ENCODE measurements at places on chromosomes 6 and 20.

DNA sequence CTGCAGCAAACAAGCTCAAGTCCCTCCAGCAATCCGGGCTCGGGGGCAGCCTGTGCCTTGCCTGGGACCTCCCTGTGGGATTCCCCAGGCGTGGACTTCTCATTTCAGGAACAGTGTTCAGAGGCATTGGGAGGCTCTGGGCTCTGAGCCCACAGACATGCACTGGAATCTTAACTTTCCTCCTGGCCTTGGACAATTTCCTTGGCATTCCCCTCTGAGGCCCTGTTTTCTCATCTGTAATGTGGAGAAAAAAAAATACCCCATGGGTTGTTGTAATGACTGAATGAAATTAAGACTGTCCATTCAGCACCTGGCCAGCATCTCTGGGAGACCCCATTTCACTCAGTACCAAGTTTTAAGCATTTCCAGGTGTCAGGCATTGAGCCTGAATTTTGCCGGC lies 17.6 kb downstream of the BPIFB4 start:
- DNase-seq, result peak; percentile 53

DNA sequence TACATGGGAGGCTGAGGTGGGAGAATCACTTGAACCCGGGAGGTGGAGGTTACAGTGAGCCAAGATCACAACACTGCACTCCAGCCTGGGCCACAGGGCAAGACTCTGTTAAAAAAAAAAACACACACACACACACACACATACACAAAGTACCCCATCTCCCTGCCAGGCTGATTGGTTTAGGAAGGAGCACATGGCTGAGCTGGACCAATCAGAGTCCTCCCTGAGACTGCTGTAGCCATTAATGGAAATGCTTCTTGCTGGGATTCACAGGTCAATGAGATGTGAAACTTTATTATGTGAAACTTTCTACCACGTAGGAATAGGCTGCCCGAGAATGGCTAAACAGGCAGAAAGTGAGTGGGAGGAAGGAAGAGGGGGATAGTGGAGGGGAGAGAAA lies 2.9 kb downstream of the TREM1 start:
- DNase-seq, result no peak

GRCh38 chr6:20538131-20538662 lies 3.9 kb downstream of the CDKAL1 start:
- no peak for DNase-seq

DNA sequence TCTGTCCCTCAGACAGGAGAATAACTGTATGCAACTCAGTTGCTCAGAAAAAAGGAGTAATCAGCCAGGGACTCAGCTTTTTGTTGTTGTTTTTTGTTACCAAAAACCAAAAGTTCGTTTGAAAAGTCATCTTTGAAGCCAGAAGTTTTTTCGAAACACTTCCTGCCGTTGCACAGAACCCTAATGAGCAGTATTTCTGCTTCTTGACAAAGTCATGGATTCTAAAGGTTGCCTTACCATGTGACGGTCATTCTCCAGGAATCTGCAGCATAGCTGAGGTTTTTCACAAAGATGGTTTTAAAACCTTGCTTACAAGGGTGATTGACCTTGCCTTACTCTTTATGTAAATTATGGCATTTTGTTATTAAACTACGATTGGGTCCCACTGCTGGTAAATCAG lies 1.9 kb downstream of the RAB32 start:
- no peak for DNase-seq

- peak; percentile 17 for DNase-seq
Measured at GRCh38 chr20:3692706-3693294, 11.0 kb upstream of the ADAM33 start.

GRCh38 chr20:32970973-32971300 lies 33.3 kb downstream of the SUN5 start:
- no peak for DNase-seq

DNA sequence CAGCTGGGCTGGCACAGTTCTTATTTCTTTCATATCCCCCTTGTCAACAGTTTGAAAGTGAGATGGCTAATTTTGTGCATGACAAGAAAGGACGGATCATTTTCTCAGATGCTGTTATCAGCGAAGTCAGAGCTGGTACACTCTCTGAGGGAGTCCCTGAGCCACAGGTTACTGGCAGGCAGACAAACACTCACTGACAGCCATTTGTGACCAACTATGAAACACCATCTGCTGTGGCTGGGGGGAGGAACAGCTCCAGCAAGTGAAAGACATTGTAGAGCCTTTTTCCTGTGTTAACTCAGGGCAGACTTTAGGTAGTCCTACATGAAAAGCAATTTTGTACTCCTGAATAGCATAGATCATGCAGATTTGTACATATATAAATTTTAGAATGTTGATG lies 22.2 kb downstream of the OLIG3 start:
- DNase-seq, result no peak

DNA sequence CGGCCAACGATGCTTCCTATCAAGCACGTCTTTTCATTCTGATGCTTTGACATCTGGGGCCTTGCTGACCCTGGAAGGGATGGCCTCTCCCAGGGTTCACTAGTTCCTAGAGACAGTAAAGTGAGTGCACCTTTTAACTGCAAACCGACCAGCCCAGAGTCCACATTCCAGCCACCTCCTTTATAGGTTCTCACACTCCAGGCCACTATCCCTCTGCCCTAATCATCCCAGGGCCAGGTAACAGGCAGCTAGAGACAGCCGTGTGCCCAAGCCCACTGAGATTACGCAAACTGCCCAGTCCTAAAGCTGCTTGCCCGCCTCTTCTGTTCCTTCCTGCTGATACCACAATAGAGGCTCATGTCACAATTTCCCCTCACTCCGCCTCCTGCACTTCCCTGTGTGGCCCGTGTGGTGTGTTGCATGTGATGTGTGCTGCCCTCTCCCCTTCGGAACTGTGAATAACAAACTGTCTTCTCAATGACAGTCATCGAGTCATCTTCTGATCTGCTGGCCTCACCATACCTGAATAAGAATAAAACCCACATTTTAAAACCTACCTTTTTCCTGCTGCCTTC lies 123.7 kb upstream of the EXOC2 start:
- DNase-seq, result no peak

DNA sequence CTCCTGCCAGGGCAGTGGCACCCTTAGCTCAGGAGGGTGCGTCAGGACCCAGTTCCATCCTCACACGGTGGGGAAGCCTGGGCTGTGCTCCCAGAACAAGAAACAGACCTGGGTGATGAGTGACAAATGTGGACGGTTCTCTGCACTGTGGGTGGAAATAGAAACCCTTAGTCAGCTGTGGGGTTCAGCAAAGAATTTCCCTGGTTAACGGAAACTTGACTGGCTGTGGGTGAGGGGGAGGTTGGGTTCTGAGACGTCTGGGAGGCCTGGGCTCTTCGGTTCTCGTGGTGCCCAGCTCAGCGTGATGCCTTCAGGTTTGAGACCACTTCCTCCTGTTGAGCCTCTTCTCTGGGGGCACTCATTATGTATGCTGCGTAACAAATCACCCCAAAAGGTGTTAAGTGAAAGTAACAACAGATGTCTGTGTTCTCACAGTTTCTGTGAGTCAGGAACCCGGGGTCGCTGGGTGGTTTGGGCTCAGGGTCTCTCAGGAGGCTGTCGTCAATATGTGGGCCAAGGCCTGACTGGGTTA lies 53.1 kb upstream of the FAM83D start:
- DNase-seq, result no peak

GRCh38 chr20:35820715-35821114 lies 48.9 kb downstream of the PHF20 start:
- DNase-seq, result no peak

- no peak for DNase-seq
Measured at GRCh38 chr20:32010666-32011065, 428 bp downstream of the CCM2L start.

GRCh38 chr20:22544462-22544861 lies 39.9 kb downstream of the FOXA2 start:
- no peak for DNase-seq

- no peak for DNase-seq
Measured at GRCh38 chr20:58245181-58245891, 16.9 kb upstream of the ANKRD60 start.

DNA sequence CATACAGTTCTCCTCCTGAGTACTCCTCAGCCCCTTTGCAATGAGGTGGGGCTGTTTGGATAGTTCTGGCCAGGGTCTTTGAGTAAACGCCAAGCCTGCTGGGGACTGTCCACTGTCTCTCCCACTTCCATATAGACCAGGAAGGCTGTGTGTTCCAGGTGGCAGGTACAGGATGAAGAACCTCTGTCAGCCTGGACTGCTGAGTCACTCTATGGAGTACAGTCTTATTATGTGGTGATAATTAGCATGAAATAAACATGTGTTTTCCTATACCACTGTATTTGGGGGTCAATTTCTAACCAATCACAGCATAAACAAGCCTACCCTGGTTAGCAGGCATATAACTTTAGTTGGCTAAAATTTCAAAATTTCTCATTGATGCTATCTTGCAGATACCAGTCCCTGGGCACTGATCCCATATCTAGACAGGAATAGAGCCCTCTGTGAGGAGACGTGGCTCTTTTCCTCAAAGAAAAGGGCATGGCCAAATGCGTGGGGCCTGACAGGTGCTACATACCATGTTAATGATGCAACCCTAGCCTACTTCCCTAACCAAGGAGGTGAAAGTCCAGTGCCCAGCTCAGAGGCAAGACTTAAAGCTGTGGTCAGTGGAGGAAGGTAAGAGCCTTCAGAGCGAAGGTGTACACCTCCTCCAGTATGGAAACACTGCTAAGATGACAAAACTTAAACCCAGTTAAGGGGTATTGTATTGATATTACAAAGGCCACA lies 4.5 kb upstream of the ALDH8A1 start:
- DNase-seq, result no peak

GRCh38 chr6:88165844-88166492 lies at the start of gene CNR1:
Gene CNR1, minus strand, starts transcription at chr6:88166347. Its CDS starts 21,073 bp downstream, at chr6:88145274.
- peak; percentile 52 for DNase-seq

- no peak for DNase-seq
Measured at GRCh38 chr20:45463709-45464108, 5.8 kb upstream of the WFDC2 start.

DNA sequence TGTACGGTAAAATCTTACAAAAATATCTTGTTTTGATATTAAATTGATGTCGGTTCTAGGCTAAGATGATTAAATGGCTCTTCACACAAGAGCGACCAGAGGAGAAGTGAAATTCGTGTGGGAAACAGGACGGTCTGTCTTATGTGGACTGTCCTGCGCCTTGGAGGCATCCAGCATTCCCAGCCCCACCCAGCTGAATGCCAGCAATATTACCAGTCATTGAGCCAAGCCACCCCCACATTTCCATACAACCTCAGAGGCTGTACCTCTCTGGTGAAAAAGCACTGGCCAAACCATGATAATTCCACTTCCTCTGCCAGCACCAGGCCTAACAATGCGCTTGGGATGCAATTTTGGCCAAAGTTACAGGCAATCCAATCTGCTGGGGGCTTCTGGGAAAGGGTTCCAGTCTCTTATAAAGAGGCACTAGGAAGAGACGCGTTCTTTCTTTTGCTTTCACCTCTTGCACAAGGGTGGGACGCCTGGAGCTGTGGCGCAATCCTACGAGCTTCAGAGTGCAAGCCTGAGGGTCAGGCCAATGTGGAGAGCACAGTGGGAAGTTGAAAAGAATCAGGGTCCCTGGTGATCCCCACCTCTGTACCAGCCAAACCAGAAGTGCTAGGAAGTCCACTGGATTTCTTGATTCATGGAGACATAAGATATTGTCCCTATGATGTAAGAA lies 213.1 kb downstream of the PREX1 start:
- DNase-seq, result no peak

- peak; percentile 66 for DNase-seq
Measured at GRCh38 chr20:62795023-62795761, 1.1 kb upstream of the MRGBP start.

DNA sequence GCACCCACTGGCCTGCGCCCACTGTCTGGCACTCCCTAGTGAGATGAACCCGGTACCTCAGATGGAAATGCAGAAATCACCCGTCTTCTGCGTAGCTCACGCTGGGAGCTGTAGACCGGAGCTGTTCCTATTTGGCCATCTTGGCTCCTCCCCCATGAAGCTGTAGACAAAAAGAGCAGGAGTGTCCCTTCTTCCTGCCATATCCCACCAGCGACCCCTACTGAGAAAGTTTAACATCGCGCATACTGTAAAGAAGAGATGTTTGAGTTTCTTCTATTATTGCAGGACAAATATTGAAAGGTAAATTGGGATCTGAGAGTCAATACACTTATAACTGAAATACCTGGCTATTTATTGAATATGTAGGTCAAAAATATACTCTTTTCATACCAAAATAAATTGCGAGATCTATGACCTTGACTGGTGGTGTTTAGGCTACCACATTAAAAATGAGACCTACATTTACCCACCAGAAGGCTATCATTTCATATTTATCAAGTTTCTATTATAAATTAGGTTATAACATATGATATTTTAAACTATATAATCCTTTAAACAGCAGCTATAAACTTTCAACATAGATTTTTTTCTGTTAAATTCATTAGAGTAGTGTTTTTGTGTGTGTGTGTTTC lies 586.3 kb downstream of the HTR1B start:
- no peak for DNase-seq

- DNase-seq, result no peak
Measured at GRCh38 chr6:77180326-77180725, 283.0 kb downstream of the HTR1B start.

GRCh38 chr6:47302043-47302442 lies 7.7 kb downstream of the TNFRSF21 start:
- DNase-seq, result no peak

- no peak for DNase-seq
Measured at GRCh38 chr6:163960128-163960527, 545.6 kb downstream of the QKI start.

- no peak for DNase-seq
Measured at GRCh38 chr6:37640786-37641395, 56.8 kb downstream of the MDGA1 start.

GRCh38 chr6:153207617-153208016 lies 76.5 kb upstream of the RGS17 start:
- no peak for DNase-seq

DNA sequence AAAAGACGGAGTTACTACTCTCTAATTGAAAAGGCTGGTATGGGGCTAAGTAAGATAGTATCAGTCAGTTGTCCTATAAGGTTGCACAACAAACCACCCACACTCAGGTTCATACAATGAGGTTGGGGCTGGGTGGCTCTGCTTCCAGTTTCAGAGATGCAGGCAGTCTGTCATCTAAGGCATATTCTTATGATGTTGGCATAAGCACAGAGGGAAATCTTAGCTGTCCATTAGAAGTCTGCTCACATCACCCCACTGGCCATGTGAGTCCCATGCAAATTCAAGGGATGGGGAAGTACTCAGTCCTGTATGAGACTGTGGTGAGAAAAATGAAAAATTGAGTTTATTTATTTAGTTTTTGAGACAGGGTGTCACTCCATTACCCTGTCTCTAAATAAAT lies 118.6 kb downstream of the LAMP5 start:
- no peak for DNase-seq
